NCI-H2029 (cell line): ENCODE measurements at places on chromosomes 3 and 15.

DNA sequence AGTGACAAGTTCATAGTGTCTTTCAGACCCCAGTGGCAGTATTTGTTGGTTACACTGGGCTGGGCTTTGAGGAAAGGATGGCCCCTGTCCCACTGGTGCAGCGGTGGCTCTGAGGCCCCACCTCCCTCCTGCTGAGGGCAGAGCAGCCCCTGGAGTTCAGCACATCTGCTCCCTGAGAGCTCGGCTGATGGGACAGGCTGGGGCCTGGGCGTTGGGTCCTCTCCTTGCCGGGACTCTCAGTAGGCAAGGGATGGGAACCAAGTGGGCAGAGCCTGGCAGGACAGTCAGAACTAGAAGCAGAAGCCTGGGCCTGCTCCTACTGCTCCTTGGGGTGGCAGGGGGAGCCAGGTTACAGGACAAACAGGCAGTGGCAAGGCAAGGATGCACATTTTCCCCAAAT lies 114.5 kb downstream of the NUP210 start:
- no peak for DNase-seq

DNA sequence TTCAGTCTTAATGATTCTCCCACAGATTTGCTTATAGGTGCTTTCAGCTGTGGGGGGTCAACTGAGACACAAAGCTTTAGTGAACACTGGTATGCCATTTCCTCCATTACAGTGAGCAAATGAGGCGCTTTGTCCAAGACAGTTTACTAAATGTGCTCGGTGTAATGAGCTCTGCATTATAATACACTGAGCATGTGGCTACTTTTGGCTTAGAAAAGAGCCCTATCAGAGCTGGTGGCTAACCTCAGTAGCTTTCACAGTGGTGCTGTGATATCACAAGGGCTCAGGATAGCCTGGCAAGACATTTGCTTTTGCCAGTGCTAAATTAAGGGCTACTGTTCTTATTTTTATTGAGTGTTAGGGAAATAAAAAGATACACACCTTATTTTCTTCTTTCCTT lies 749.7 kb upstream of the ARPP21 start:
- DNase-seq = no peak

GRCh38 chr3:27089068-27089467 lies 280.1 kb downstream of the NEK10 start:
- no peak for DNase-seq

GRCh38 chr3:14410503-14411165 lies 8.2 kb downstream of the SLC6A6 start:
- DNase-seq = no peak

DNA sequence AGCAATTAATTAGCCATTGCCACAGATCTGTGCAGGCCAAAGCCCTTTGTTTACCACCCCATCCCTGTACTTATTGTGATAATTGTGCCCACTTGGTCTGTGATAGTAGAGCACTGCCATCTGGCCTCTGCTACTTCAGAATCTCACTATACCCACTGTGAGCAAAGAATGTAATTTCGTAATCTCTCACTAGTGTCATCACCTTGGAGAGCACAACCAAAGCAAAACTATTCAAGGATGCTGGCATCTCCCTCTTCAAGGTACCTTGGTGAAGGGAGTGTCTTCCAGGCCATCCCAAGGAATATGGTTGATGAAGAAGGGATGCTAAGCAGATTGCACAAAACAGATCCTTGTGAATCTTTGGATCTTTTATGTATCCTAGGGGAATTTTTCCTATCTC lies 34.7 kb upstream of the NOX5 start:
- DNase-seq = no peak

DNA sequence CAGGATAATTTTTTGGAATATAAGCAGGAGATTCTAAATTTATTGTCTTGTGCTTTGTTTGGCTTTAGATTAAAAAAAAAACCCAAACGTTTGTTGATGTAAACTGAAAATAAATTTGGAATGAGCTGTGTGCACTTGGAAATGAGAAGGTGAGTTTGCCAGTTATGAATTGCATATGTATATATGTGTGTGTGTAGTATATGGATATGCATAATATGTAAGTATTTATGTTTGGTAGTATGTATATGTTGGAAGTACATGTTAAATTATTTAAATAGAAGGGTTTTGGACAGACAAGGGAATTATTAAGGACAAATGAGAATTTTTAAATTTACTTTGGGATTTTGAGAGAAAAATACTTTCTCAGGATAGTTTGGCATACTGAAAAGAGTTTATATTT lies 265.8 kb upstream of the CNTN3 start:
- DNase-seq = no peak

DNA sequence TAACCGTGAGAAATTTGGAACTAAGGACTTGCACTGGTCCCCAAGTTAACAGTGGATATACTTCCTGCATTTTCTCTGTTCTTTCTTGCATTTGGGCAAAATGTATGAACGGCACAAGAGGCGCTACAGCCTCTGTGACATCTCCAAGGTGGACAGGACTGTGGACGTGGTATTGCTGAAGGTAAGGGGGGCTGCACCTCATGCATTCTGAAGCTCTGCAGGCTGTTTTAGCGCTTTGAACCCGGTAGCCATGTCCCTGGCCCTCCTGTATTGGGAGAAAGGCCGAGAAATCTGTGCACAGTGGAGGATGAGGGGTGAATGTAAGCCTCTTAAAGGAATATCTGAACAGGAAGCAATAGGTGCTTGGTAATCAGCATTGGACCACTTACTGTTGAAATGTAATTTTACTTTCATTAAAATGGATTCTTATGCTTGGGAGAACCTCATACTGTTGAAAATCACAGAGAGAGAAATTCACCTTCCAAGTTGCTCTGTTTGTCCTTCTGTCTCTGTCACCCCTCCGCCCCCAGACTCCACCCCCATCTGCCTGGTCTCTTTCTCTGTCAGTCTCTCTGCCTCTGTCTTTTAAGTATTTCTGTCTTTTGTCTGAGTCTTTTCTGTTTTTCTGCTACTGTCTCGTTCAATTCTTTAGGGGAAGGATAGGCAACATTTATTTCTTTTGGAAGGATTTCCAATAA lies 174.6 kb downstream of the KLHL25 start:
- DNase-seq = no peak

GRCh38 chr15:73747847-73748590 lies 5.1 kb downstream of the INSYN1 start:
- DNase-seq = no peak

- DNase-seq = no peak
These were observed 392.1 kb downstream of the NLGN1 start for GRCh38 chr3:173789530-173790162.

DNA sequence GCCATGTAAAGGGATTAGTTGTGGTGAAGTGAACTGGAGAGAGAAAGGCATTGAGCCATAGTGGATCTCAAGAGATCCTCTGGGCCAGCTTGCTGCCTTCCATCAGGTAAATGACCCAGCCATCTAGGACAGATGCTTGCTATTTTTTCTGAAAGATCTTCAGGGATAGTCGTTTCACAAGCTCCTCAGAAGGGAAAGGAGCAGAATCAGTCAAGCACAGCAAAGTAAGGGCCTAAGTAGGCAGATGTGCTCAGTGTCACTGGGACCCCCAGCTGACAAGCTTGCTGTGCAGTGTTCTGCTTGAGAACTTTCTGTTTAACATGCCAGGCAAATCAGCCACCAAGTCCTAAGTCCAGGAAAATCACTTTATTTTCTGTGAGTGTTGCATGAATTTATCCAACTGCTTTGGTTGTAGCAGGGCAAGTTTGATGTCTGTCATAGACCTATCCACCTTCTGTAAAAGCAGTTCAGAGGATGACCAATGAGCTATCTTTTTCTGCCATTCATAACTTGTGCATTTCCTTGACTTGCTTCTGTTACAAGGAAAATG lies 319.8 kb downstream of the IL5RA start:
- no peak for DNase-seq

DNA sequence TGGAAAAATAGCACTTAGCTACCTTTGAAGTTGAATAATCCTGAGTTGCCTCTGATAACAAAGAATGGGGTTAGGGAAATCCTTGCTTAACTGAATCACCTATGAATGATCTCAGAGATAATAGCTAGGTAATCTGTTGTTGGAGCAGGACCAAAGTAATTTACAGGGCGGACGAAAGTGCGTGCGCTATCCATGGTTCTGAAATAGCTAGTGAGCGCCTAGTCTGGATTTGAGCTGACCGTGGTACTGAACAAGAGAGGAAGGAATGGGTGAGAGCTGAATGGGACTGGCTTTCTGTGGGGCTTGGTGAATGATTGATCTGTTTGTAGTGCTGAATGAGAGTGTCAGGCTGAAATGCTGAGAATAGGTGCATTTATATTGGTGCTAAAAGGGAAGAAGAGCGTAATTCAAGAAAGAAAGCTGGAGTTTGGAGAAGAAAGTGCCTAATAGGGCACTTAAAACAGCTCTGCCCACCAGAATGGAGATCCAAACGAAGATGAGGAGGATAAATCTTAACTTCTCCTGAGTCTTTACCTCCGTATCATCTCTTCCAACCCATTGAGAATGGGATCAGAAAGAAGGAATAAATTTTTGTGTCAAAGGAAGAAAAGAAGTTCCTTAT lies 10.1 kb downstream of the SCN10A start:
- DNase-seq = no peak

- DNase-seq = no peak
These were observed 2.2 kb downstream of the AADAC start for GRCh38 chr3:151816091-151816604.

DNA sequence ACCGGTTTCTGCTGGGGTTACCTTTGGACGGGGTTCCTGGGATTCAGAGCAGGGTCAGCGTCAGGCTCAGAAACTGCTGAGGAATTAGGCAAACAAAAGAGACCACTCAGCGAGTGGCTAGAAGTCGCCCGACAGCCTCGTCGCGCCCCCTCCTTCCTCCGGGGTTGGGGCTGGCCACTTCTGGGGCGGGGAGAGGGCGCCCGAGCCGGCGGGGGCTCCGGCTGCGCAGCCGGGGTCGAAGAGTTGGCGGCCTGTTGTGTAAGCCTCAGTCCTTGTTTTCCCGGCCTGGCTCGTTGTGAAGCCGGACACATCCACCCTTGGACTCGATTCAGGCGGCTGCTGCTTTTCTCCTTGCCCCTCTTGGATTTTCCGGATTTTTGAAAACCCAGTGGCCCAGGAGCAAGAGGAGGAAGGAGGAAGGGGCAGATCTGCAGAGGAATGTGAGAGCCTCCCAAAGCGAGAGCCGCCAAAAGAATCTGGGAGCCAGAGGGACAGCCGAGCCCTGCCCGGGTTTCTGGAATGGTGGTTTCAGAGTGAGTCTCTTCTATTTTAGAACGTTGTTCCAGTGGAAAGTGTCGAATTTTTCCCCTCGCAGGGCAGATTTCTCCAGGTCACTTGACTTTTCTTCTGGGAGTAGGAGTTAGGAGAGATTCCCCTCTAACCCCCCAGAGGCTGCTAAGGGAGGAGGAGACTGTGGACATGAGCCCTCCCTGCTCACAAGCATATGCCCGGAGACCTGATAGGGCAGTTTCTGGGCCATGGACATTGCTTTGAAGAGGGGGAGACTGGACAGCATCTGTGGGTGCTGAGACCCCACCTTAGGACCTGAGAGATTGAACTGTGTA lies 666 bp downstream of the SNX33 start:
- no peak for DNase-seq

DNA sequence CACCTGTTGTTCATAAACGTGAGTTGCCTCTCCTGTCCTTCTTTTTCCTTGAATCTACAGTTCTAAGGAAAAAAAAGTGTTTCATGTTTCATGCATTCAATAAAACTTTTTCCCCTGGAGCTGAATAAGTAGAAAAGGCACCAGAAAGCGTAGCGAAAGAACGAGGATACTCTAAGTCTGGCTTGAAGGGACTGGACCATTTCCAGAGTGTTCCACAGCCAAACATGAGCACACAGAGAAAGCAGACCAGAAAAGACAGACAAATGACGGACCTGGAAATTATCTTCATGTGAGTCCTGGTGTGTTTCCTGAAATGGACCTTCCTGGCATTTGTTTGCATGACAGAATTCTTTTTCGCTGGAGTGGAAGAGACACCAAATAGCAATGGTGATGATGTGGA lies 204.7 kb downstream of the SV2B start:
- DNase-seq = no peak

DNA sequence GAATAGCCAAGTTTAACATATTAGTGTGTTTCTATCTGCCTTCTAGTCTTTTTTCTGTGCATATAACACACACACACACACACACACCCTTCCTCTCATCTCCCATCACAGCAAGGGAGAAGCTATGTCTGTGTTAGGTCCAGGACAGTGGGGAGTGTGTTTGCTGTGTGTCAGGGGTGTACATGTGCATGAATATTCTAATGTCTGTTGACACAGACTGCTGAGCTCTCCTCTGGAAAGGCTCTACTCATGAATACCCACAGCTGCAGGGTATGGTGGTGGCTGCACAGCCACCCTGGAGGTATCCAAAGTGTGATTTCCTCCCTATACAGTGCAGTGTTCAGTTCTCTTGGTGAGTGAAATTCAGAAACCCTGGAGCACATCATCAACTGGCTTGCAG lies 42.9 kb downstream of the ARNT2 start:
- DNase-seq = no peak

- DNase-seq = peak; percentile 38
These were observed 62.8 kb upstream of the MEX3B start for GRCh38 chr15:82108489-82109078.

DNA sequence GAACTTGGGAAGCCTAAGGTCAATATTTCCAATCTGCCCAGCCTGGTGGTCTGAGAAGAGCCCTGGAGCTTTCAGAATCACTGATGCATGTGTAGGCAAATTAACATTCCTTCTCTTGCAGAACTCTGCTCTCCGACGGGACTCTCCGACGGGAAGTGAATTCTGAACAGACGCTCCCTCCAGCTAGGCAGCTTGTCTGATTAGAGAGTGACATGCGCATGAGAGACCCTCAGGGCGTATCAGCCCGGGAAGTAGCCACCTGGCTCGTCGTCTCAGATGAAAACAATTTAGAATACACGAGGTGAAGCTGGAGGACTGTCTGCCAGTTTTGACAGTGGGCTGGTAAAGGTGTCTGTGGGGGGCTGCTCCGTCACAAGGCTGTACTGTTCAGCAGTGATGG lies 103.1 kb downstream of the DGKG start:
- DNase-seq = no peak

GRCh38 chr3:36147934-36148558 lies 232.3 kb upstream of the STAC start:
- no peak for DNase-seq

DNA sequence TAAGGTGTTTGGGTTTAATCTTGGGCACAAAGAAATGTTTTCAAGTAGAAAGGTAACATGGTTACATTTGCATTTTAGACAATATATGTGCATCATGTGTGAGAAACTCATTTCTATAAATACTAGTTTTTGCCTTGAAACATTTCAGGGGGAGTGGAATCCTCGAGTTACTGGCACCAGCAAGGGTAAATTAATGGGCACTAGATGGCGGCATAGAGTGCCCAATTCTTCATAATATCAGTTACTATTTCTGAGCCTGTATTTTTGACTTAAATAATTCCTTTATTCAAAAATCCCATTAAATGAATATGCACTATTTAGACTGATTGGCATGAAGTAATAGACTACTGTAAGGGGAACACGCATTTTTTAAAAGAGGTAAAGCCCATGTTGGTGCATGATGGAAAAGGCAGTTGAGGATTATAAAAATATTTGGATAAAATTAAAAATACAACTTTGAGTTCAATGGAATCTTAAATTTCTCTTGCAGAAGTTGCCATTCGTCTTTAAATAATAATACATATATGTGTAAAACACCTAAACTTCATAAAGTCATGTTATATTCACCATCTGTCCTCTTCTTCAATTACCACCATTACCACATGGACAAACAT lies 106.3 kb downstream of the ZBTB20 start:
- DNase-seq = no peak
